Fibroblast of pulmonary artery (primary cell): ENCODE measurements at places on chromosomes 7 and 10.

DNA sequence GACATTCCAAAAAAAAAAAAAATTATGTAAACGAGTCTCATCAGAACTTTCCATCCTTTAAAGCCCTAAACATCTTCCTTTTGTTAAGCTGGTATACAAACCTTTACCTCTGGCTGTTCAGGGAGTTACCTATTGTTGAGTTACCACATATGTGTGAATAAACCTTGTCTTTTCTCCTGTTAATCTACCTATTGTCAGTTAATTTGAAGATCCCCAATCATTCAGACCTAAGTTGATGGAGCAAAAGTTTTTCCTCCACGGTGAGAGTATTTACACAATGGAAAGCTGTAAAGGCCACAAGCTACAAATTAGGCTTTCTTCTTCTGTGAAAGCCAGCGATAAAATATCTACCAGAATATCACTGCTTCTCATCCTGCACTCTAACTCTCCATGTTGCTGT is 80.3 kb downstream of the SKAP2 start:
- no peak for DNase-seq

- peak; percentile 28 for DNase-seq
These were observed 122.3 kb downstream of the TRIL start for GRCh38 chr7:28835800-28836199.

DNA sequence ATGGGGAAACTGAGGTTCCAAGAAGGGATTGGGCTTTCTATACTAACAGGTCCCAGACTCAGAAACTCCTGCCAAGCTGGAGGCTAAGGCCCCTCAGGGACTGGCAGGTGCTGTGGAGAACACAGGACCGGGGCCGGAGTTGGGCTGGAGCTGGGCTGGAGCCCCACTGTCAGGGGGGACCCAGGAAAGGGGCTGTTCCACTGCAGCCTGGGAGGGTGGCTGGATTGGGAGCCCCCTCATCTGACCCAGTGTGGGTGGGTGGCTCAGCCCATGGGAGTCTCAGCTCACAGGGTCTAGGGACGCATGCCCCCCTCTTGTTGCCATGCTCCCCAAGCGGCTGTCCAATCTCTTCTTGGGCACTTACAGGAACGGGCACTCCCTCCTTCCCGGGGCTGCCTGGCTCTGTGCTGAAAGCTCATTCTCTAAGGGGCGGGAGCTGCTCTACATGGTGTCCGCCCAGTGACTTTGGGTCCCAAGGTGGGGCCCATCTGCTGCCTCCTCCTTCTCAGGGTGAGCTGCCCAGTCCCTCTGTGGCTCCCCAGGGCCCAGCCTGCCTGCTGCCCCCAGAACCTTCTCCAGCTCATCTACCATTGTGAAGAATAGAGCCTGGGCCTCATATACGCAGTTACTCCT is 126.5 kb downstream of the MYL10 start:
- no peak for DNase-seq

- DNase-seq = no peak
These were observed 222.6 kb downstream of the ANK3 start for GRCh38 chr10:60167050-60167449.

- no peak for DNase-seq
These were observed 48.1 kb downstream of the CCNY start for GRCh38 chr10:35384265-35384868.

- no peak for DNase-seq
These were observed 154.1 kb downstream of the LHFPL3 start for GRCh38 chr7:104482362-104483037.

GRCh38 chr10:132193907-132194552 is 7.3 kb downstream of the DPYSL4 start:
- DNase-seq = peak; percentile 26
